Thymus (tissue), 14 donors: ENCODE measurements at places on chromosomes 12 and 14.

DNA sequence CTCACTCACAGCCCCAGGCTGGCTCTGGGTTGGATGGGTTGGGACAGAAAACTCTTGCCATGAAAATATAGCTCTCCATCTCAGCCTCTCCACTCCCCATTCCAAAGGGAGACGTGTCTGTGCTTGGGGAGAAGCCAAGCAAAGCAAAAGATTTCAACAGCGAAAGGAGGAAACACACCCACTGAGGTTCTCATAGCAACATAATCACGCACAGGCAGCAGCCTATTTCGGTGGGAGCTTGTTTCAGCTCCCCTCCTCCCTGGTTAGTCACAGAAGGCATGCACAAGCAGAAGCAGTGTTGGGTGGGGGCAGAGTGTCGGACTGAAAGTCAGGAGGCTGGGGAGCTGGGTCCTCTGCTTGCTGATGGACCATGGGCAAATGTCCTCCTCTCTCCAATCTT is 1.9 kb upstream of the PRMT8 start:
- H3K27me3 ChIP-seq = peaks cover 41% of the 10 kb centered on the region
- no peak overlapping the region for H3K4me3 ChIP-seq
- no peak for DNase-seq
- H3K36me3 ChIP-seq = no peaks in the 10 kb centered on the region

DNA sequence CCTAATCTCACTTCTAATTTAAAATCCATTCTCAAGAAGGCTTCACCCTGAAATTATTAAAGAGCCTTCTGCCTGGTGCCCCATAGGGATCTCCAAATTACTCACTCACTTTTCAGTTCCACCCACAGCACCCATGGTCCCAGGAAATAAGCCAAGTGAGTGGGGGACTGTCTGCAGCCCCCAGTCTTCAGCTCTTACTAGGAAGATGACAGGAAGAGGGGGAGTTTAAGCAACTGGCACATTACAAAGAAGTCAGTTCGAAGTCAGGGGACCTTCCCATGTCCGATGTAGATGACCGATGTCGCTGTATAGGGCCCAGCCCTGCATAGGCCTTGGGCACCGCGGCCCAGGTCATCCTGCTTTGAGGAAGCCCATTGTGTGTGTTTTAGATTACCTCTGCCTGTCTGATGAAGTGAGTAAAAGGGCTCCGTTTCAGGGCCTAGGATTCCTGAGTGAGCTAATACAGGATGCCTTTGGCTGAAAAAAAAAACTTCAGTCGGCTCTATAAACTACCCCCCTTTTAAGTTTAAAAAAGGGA is 1.9 kb downstream of the ACTN1 start:
- peak; percentile 31 for DNase-seq
- H3K27ac ChIP-seq = peak overlapping the region; percentile 58
- peaks cover 14% of the 10 kb centered on the region for H3K27me3 ChIP-seq
- peaks cover 40% of the 10 kb centered on the region for H3K4me1 ChIP-seq
- peak overlapping the region; percentile 71 for H3K4me3 ChIP-seq
- peaks cover 7% of the 10 kb centered on the region for H3K36me3 ChIP-seq

GRCh38 chr14:64760146-64760755 is 56.0 kb downstream of the PLEKHG3 start:
- H3K36me3 ChIP-seq = no peaks in the 10 kb centered on the region
- DNase-seq = peak; percentile 58
- H3K4me1 ChIP-seq = peaks cover 32% of the 10 kb centered on the region
- H3K27ac ChIP-seq = no peak overlapping the region
- H3K27me3 ChIP-seq = peaks cover 19% of the 10 kb centered on the region

DNA sequence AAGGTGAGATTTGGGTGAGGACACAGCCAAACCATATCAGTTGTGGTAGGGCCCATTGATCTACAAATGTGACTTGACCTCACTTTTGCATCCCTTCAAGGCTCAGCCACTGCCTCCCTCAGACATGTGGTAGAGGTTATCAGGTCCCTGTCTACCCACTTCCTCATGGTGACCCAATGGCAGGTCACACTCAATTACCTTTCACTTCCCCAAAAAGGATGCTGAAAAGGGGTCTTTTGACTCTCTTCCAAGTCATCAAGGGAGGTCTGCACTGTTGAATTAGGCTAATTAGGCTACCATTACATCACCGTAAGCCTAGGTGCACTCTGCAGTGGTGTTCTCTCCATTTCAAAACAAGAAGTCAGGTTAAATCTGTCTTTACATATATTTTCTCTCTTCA is 22.6 kb upstream of the DRAM1 start:
- no peaks in the 10 kb centered on the region for H3K4me1 ChIP-seq
- H3K27ac ChIP-seq = no peak overlapping the region
- H3K27me3 ChIP-seq = no peaks in the 10 kb centered on the region
- no peak overlapping the region for H3K4me3 ChIP-seq
- no peaks in the 10 kb centered on the region for H3K36me3 ChIP-seq

DNA sequence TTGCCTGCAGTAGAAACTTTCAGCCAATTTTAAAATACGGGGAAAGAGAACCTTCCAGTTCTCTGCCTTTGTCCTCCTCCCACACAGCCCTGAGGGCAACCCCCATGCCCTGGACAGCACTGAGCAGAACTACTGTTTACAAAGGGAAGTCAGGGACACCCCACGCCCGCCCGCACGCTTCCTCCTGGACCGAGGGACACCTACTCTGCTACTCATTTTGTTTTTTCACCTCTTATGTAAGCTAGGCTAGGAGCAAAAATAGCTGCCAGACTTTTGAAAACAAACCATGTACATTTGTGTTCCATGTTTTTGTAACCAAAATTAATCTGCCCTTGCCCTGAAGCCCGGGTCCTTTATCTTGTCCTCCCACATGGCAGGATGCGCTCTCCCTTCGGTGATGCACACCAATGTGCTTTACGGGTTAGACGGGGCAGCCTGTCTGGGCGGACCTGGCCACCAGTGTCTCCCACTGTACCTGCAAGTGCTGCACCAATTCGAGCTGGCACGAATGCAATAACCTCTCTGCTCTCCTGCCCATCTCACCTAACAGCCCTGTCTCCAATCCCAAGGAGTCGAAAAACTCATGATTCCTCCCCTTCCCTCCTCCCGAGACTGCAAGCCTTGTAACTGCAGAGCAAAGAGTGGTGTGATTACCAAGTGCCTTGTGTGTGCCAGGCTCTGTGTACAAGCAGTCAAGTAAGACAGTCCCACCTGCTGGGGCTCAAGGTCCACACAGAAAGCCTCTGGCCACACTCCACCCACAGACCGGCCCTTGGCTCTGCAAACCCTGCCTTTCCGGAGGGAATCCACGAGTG is 85.2 kb downstream of the CCDC88C start:
- peaks cover 41% of the 10 kb centered on the region for H3K4me1 ChIP-seq
- no peak overlapping the region for H3K4me3 ChIP-seq
- no peaks in the 10 kb centered on the region for H3K27me3 ChIP-seq
- DNase-seq = no peak
- peaks cover 52% of the 10 kb centered on the region for H3K36me3 ChIP-seq

DNA sequence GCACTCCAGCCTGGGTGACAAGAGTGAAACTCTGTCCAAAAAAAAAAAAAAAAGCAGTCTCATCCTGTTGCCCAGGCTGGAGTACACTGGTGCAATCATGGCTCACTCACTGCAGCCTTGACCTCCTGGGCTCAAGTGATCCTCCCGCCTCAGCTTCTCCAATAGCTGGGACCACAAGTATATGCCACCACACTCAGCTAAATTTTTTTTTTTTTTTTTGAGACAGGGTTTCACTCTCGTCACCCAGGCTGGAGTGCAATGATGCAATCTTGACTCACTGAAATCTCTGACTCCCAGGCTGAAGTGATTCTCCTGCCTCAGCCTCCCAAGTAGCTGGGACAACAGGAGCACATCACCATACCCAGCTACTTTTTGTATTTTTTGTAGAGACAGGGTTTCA is 5.2 kb upstream of the CNPY2 start:
- H3K36me3 ChIP-seq = peaks cover 74% of the 10 kb centered on the region
- no peak overlapping the region for H3K4me3 ChIP-seq
- no peaks in the 10 kb centered on the region for H3K4me1 ChIP-seq
- no peak overlapping the region for H3K27ac ChIP-seq
- H3K27me3 ChIP-seq = no peaks in the 10 kb centered on the region

- H3K36me3 ChIP-seq = peaks cover 2% of the 10 kb centered on the region
- H3K4me3 ChIP-seq = no peak overlapping the region
- H3K27me3 ChIP-seq = no peaks in the 10 kb centered on the region
These were observed 60.1 kb downstream of the SUSD6 start for GRCh38 chr14:69671365-69672030.

- no peaks in the 10 kb centered on the region for H3K27me3 ChIP-seq
- peaks cover 3% of the 10 kb centered on the region for H3K4me1 ChIP-seq
- peak; percentile 45 for DNase-seq
- H3K27ac ChIP-seq = peak overlapping the region; percentile 74
- peaks cover 6% of the 10 kb centered on the region for H3K36me3 ChIP-seq
These were observed 1.2 kb downstream of the USP30 start for GRCh38 chr12:109053382-109054123.

- no peak overlapping the region for H3K4me3 ChIP-seq
- no peaks in the 10 kb centered on the region for H3K36me3 ChIP-seq
- peak overlapping the region; percentile 43 for H3K27ac ChIP-seq
These were observed 888.6 kb upstream of the SEL1L start for GRCh38 chr14:82422230-82422629.

DNA sequence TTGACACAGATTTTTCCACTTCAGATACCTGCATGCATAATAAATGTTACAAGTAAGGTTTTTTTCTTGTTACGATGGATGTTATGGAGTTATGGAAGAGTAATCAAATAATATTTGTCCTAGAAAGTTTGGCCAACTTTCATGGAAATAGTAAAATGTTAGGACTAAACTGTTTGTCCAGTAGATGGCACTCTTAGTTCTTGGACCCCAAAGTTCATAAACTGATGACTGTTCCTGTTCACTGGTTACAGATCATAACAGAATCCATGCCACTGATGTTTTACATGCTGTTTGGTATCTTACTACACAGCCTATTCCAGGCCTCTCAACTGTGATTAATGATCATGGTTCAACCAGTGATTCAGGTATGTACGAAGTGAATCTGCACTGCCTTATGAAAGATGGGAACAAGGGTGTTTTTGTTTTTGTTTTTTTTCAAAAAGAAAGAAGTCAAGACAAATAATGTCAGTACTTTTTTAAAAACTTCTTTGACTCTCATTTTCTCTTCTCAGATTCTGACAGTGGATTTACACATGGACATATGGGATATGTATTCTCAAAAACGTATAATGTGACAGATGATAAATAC is 48.8 kb upstream of the SLCO1C1 start:
- no peaks in the 10 kb centered on the region for H3K36me3 ChIP-seq
- H3K4me1 ChIP-seq = no peaks in the 10 kb centered on the region
- H3K4me3 ChIP-seq = no peak overlapping the region
- DNase-seq = no peak

- H3K27ac ChIP-seq = no peak overlapping the region
- H3K27me3 ChIP-seq = no peaks in the 10 kb centered on the region
- H3K4me3 ChIP-seq = no peak overlapping the region
These were observed 17.3 kb upstream of the RFLNA start for GRCh38 chr12:124277394-124278241.
